ENCODE measurements at places on chromosomes 13 and 19. TPM values are rescaled to one million over a fixed set of nuclear protein-coding genes. Genes with fewer than 3 reads are reported as not detected.

DNA sequence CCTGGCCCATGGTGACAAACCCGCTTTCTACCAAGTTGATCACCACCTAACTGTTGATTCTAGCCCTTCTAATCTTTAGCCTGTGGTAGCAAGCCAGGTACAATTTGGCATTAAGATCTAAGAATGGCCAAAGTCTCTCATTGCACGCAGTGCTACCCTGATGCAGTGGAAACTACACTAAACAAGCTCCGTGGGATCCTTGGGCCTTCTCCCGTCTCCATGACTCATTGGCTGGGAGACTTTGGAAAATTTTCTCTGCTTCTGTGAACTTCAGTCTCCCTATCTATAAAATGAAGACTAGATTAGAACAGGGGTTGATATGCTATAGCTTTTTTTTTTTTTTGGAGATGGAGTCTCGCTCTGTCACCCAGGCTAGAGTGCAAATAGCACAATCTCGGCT is 223.0 kb downstream of the TSHZ3 start:
- no peak for DNase-seq

- no peak for DNase-seq
These were observed 49.4 kb upstream of the USE1 start for GRCh38 chr19:17165715-17166114.

The ERICH6B gene
- not detected for total RNA-seq

- no peak for DNase-seq
These were observed 6.8 kb upstream of the ZNF429 start for GRCh38 chr19:21498651-21499050.

DNA sequence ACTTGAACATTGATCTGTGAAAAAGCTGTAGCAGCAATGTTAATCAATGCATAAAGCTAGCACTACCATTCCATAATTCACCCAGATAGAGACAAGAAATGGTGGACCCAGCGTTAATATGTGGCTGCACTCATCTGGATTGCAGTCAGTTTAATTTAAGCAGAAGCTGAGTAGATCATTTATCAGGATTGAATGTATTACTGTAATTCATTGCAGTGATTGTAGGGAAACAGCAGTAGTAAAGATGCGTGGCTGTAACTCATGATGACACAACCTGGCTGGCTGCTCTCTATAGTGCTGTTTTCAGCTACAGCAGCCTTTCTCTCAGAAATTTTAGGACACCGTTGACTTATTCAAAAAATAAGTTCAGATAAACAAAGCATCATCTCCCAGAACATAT is 499.5 kb upstream of the SLITRK6 start:
- DNase-seq: peak; percentile 45

GRCh38 chr13:82797876-82798275 is 1084.4 kb downstream of the SLITRK1 start:
- no peak for DNase-seq

GRCh38 chr13:113219256-113219940 is 10.0 kb downstream of the CUL4A start:
- no peak for DNase-seq
